Adrenal gland (tissue), 19 donors: ENCODE measurements at places on chromosomes 7 and 10. TPM values are rescaled to one million over a fixed set of nuclear protein-coding genes. Genes with fewer than 3 reads are reported as not detected.

DNA sequence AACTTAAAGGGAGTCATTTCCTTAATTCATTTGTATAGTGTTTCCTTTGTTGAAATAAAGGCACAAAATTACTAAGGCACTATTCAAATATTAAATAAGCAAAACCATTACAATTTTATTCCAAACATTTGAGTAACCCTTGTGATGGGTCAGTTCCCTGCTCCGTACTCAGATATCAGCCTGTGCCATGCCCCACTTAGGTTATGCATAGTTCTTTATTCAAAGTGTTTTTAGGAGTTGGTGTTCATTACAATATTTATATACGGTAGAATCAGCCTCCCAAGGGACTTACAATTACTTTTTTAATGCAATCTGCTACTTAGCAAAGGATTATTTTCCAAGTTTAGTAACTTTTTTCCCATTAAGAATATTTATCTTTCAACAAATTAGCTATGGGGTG is 119.3 kb upstream of the SEMA3D start:
- no peaks in the 10 kb centered on the region for H3K36me3 ChIP-seq
- no peak for DNase-seq
- H3K4me3 ChIP-seq: no peak overlapping the region
- H3K27ac ChIP-seq: no peak overlapping the region
- no peaks in the 10 kb centered on the region for H3K27me3 ChIP-seq

GRCh38 chr10:5159126-5159525 is 25.8 kb downstream of the AKR1C8 start:
- DNase-seq: no peak
- H3K27ac ChIP-seq: no peak overlapping the region
- no peaks in the 10 kb centered on the region for H3K27me3 ChIP-seq
- H3K4me1 ChIP-seq: no peaks in the 10 kb centered on the region
- H3K36me3 ChIP-seq: no peaks in the 10 kb centered on the region
- H3K4me3 ChIP-seq: no peak overlapping the region

- no peaks in the 10 kb centered on the region for H3K27me3 ChIP-seq
- H3K4me1 ChIP-seq: no peaks in the 10 kb centered on the region
These were observed 623.1 kb downstream of the PTPRN2 start for GRCh38 chr7:157964521-157964920.

GRCh38 chr10:23395017-23395416 is 43.9 kb upstream of the OTUD1 start:
- H3K36me3 ChIP-seq: no peaks in the 10 kb centered on the region
- peaks cover 5% of the 10 kb centered on the region for H3K4me1 ChIP-seq
- DNase-seq: no peak
- no peak overlapping the region for H3K27ac ChIP-seq
- H3K4me3 ChIP-seq: no peak overlapping the region
- no peaks in the 10 kb centered on the region for H3K27me3 ChIP-seq

Gene HMX2
- total RNA-seq: not detected

Gene CYP3A7
- total RNA-seq: 1.9 TPM

Gene NCF1
- 0.61 TPM for total RNA-seq

Gene MYH16
- total RNA-seq: not detected

DNA sequence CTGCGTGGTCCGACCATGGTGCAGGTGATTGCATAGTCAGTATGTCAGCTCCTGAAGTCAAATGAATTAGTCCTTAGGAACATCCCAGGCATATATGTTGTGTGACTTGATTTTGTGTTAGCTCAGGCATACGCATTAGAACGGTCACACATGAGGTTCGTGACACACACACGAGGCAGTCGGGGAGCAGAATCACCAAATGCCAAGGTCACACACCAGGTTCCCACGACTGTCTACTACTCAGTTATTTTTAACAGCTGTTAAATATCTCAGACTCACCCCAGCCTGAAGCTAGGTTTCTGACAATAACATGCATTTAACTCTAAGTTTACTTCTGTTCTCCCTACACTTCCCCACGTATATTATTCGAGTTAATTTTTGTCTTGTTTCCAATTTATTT is 54.8 kb downstream of the DYNC2I1 start:
- H3K27me3 ChIP-seq: no peaks in the 10 kb centered on the region
- peak; percentile 51 for DNase-seq
- no peak overlapping the region for H3K27ac ChIP-seq

DNA sequence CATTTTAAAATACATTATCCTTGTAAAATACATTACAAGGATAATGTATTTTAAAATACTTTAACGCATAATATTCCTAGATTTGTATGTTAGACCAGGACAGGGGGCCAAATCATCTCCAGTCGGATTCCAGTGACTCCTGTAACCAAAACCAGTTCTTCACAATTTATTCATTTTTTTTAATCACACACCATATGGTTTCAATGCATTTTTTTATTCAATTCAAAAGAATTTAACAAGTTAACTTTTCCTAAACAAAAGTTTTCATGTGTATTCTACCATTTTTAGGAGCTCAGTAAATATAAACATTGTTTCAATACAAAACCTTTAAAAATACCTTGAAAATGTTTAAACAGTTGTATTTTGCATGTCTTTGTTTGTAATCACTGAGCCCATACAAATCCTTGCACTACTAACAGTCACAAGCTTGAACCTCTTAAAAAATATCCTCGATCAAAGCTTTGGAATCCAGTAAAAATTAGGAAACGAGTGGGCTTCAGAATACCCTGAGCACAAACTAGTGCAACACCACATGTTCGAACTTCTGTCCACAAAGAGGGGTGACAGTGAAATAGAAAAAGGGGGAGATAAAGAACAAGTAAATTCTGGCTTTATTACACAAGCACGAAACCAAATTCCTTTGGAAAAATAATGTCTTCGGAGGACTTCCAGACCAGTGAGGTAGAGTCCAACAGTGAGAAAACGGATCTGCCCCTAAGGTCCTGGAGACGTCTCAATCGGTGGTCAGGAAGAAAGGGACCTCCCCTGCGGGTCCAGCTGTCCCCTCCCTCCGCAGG is 1.6 kb downstream of the CCDC71L start:
- H3K27ac ChIP-seq: no peak overlapping the region
- no peaks in the 10 kb centered on the region for H3K27me3 ChIP-seq
- H3K4me3 ChIP-seq: peak overlapping the region; percentile 97
- no peaks in the 10 kb centered on the region for H3K36me3 ChIP-seq

GRCh38 chr7:117596134-117596533 is 116.3 kb downstream of the CFTR start:
- H3K27ac ChIP-seq: no peak overlapping the region
- H3K4me1 ChIP-seq: no peaks in the 10 kb centered on the region
- H3K36me3 ChIP-seq: no peaks in the 10 kb centered on the region
- DNase-seq: no peak
- H3K27me3 ChIP-seq: no peaks in the 10 kb centered on the region
- no peak overlapping the region for H3K4me3 ChIP-seq

GRCh38 chr7:32062150-32062549 is 8.1 kb downstream of the PDE1C start:
- H3K27me3 ChIP-seq: peaks cover 4% of the 10 kb centered on the region
- H3K36me3 ChIP-seq: no peaks in the 10 kb centered on the region
- H3K4me1 ChIP-seq: peaks cover 2% of the 10 kb centered on the region
- no peak overlapping the region for H3K4me3 ChIP-seq
- peak; percentile 55 for DNase-seq

Gene ANKRD7
- 1.4 TPM for total RNA-seq

DNA sequence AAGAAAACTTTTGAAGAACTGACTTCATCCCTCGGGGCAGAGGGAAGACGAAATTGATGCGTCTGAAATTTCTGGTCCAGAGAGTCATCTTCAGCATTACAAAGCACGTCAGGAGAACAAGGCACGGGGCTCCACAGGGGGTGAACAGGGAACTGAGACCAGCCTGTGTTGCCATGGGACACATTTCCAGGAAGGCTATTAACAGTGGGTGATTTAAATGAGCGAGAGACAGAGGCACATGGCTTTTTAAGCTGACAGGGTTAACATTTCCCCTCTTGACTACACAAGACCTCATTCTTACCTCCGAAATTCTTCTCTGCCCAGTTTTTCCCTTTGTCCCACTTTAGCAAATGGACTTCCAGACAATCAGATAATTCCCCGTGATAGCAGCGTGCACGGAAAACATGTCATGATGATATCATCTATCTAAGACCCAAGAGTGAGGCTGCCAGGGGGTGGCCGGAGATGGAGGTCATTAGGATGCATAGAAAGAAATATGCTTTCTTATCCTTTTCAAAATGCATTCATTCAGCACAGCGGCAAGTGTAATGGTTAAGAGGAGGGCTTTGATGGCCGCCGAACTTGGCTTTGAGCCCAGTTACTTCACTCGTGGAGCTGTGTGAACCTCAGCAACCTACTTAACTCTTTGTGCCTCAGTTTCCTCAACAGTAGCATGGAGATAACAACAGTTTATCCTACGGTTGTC is 248.0 kb downstream of the PRPF18 start:
- peak overlapping the region; percentile 14 for H3K27ac ChIP-seq
- H3K4me3 ChIP-seq: no peak overlapping the region
- peak; percentile 42 for DNase-seq
- no peaks in the 10 kb centered on the region for H3K27me3 ChIP-seq
- H3K36me3 ChIP-seq: no peaks in the 10 kb centered on the region

Gene BAIAP2L1
- 17.3 TPM for total RNA-seq

GRCh38 chr10:114252883-114253282 is 13.8 kb downstream of the VWA2 start:
- DNase-seq: no peak
- H3K4me3 ChIP-seq: no peak overlapping the region
- no peaks in the 10 kb centered on the region for H3K27me3 ChIP-seq

Gene KCNMA1
- 9.9 TPM for total RNA-seq

Gene AMZ1
- not detected for total RNA-seq

Gene TMEM26
- total RNA-seq: 2.1 TPM

DNA sequence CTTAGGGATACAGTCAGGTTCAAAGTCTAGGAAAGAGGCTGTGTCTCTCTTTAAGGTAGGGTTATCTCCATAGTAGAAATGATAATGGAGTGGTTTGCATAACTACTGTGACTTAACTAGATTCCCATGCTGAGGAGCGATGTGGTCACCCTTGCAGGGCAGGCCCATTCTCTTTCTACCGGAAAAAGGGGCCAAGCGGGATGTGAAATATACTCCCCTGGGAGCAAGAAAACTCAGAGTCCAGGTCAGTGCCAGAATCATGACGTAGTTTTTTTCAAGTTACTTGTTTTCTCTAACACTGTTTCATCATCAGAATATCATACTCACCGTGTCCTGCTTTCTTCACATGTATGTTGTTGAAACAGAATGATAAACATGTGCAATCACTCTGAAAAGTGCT is 649.0 kb upstream of the ANKRD30A start:
- no peaks in the 10 kb centered on the region for H3K36me3 ChIP-seq
- DNase-seq: no peak
- no peak overlapping the region for H3K27ac ChIP-seq
- no peak overlapping the region for H3K4me3 ChIP-seq
- no peaks in the 10 kb centered on the region for H3K27me3 ChIP-seq
- H3K4me1 ChIP-seq: no peaks in the 10 kb centered on the region

DNA sequence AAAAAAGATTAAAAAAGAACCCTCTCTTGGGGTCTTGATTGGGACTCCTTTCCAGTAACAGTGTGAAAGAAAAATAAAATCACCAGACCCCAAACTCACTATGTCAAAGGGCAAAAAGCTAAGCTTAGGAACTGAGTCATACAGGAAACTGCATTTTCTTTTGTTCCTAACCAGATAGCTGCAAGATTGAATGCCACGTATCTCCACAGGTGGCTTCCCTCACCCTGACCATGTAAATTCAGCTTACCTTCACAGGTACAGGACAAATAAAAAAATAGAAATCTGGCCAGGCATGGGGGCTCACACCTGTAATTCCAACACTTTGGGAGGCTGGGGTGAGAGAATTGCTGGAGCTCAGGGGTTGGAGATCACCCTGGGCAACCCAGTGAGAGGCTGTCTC is 32.5 kb upstream of the EIF4H start:
- H3K36me3 ChIP-seq: no peaks in the 10 kb centered on the region
- H3K4me3 ChIP-seq: no peak overlapping the region
- H3K27ac ChIP-seq: no peak overlapping the region

DNA sequence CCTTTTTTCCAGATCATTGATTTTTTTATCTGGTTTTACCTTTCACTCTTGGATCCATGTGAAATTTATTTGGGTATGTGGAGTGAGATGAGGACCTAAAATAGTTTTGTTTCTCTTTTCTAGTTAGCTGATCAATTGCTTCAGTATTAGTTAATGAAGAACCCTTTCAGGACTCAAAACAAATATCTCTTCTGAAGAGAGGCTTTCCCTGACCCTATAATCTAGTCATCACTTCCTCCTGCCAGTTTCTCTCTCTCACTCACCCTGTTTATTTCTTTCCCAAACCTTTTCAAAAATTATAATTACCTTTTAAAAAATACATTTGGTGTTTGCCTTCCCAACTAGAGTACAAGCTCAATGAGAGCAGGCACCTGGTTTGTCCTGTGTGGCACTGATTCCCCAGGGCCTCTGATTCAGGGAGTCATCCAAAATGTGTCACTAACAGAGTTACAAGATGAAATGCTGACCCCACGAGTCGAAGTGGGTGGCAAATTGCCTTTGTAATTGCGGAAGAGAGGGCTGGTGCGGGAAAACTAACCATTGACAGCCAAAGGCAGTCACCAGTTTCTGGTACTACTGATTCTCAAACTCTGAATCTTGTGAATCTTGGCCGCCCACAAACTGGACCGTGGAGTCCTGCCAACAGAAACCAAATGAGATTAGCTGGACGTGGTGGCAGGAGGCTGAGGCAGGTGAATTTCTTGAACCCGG is 2.4 kb downstream of the TMEM140 start:
- H3K4me1 ChIP-seq: peaks cover 32% of the 10 kb centered on the region
- no peak overlapping the region for H3K4me3 ChIP-seq
- no peaks in the 10 kb centered on the region for H3K36me3 ChIP-seq

Gene CCDC7
- total RNA-seq: 17.2 TPM

Gene NXPH1
- 40.9 TPM for total RNA-seq

Gene KIFBP
- total RNA-seq: 32.2 TPM

DNA sequence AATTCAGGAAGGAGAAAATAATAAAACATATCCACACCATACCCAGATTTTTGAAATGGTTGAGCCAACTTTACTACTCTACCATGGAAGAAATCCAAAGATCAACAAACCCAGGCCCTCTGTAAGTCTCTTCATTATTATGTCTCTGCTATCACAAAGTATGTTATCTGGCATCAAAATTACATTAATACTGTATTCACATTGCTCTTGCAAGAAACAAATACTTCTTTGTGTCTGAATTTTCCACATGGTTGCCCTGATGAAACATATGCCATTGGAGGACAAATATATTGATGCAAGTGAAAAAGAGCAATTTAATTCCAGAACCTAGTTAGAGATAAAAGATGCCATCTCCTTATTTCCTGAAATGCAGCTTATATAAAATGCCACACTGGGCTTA is 204.0 kb downstream of the FZD1 start:
- no peak overlapping the region for H3K4me3 ChIP-seq
- H3K27ac ChIP-seq: no peak overlapping the region
- no peaks in the 10 kb centered on the region for H3K27me3 ChIP-seq
- no peaks in the 10 kb centered on the region for H3K4me1 ChIP-seq
- H3K36me3 ChIP-seq: no peaks in the 10 kb centered on the region

DNA sequence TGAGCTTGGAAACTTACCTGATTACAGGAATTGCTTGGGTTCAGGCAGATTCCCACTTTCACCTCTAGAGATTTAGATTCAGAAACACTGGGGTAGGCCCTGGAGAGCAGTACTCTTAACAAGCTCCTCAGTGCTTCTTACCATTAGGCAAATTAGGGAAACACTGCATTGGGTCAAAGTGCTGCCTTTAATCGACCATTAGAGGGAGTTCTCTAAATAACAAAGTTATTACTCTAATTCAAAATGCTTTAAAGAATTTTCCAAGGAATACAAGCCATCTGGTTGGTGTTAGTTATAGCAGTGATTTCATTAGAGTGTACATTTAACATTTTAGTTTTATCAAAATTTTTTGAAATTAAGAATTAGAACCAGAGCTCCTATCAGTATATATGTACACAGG is 324.5 kb downstream of the GFRA1 start:
- no peak overlapping the region for H3K4me3 ChIP-seq
- H3K36me3 ChIP-seq: no peaks in the 10 kb centered on the region
- H3K4me1 ChIP-seq: peaks cover 11% of the 10 kb centered on the region

- H3K4me3 ChIP-seq: no peak overlapping the region
- no peaks in the 10 kb centered on the region for H3K36me3 ChIP-seq
- H3K4me1 ChIP-seq: peaks cover 4% of the 10 kb centered on the region
- no peak for DNase-seq
These were observed 29.5 kb downstream of the MDH2 start for GRCh38 chr7:76077435-76077834.
